ENCODE measurements at places on chromosomes 6 and 20.
A peak's percentile ranks its signal among the peaks of the same experiment; 100 is the strongest.

DNA sequence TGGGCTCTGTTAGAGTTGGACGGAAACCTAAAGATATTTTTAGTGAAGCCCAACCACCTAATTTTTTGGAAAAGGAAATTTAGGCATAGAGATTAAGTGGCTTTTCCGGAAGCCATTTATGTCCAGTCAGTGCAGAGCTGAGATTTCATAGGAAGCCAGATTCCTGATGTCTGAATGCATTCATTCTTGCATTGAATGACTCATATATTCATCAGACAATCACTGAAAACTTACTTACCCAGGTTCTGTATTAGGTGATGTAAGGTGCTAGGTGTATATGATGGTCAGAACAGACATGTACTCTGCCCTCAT, 4.1 kb downstream of the SH3BGRL2 start:
- peak; percentile 66 for DNase-seq

- no peak for DNase-seq
These were observed 434 bp downstream of the ZKSCAN4 start for GRCh38 chr6:28251661-28252008.

GRCh38 chr6:17258749-17259148, 22.4 kb upstream of the RBM24 start:
- DNase-seq: no peak

- peak; percentile 59 for DNase-seq
These were observed 45.3 kb downstream of the NINL start for GRCh38 chr20:25539742-25540672.

DNA sequence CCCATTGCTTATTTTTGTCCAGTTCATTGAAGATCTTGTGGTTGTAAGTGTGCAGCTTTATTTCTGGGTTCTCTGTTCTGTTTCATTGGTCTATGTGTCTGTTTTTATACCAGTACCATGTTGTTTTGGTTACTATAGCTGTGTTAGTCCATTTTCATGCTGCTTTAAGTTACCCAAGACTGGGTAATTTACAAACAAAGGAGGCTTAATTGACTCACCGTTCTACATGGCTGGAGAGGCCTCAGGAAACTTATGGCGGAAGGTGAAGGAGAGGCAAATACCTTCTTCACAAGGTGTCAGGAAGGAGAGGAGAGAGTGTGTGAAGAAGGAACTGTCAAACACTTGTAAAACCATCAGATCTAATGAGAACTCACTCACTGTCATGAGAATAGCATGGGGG, 29.9 kb upstream of the FERMT1 start:
- no peak for DNase-seq

- no peak for DNase-seq
These were observed 10.3 kb downstream of the DSE start for GRCh38 chr6:116381000-116381399.

Measured in fibroblast of upper back skin (primary cell).